ENCODE measurements at places on chromosomes 5 and 9. TPM values are rescaled to one million over a fixed set of nuclear protein-coding genes. Genes with fewer than 3 reads are reported as not detected.

- no peak overlapping the region for H3K27ac ChIP-seq
- no peaks in the 10 kb centered on the region for H3K4me1 ChIP-seq
- DNase-seq = no peak
- no peak overlapping the region for H3K4me3 ChIP-seq
Measured at GRCh38 chr9:106110483-106110882, 416.1 kb downstream of the TMEM38B start.

DNA sequence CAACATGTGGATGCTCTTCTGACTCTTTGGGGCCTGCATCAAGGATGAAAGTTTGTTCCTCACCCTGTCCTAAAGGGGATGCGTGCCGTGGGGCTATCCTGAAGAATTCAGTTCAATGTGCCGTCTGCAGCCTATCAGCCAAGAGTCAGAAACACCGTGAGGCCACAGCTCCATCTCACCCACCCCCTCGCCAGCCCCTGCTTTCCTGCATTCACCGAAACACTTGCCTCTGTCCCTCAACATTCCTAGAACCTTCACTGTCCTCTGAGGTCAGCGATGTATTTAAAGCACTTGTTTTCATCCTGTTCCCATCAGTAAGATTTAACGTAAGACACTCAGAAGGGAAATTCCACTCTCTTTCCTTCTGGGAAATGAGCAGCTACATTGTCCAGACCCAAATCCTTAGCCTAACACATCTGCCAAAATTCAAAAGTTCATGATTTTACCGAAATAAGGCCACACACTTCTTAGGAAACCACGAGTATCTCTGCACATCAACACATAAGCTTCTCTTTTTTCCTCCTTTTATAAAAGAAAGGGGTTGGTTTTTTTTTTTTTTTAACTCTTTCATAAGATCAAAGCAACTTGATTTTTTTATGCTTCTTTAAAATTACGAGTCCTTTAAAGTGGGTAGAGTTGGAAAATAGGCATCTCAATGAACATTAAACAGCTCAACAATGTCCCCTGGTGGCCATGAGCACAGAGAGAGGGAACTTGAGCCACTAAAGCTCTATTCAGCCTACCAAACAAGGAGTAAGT, 100.7 kb downstream of the SUSD1 start:
- no peaks in the 10 kb centered on the region for H3K27me3 ChIP-seq
- H3K27ac ChIP-seq = peak overlapping the region; percentile 72
- no peak overlapping the region for H3K4me3 ChIP-seq
- no peaks in the 10 kb centered on the region for H3K4me1 ChIP-seq
- no peaks in the 10 kb centered on the region for H3K36me3 ChIP-seq

DNA sequence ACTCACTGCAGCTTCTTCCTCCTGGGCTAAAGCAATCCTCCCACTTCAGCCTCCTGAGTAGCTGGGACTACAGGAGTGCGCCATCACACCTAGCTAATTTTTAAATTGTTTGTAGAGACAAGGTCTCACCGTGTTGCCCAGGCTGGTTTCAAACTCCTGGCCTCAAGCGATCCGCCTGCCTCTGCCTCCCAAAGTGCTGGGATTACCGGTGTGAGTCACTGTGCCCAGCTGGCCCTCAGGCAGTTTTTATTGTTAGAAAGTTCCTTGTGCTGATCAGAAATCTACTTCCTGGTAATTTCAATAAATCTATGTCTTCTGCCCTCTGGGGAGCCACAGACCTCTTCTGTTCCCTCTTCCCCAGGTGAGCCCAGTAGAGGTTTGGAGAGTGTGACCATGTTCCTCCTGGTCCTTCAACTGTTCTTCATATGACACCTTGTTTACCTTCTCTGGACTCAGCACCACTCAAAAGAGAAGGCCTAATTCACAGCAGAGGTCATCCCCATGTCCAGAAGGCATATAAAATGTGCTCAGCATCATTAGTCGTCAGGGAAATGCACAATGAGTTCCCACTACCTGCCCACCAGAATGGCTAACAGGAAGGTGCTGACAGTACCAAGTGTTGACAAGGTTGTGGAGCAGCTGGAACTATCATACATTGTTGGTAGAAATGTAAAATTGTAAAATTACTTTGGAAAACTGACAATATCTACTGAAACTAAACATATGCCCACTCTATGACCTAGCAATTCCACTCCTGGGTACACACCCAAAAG, 10.4 kb downstream of the TMOD1 start:
- H3K27ac ChIP-seq = no peak overlapping the region
- no peaks in the 10 kb centered on the region for H3K36me3 ChIP-seq
- no peak overlapping the region for H3K4me3 ChIP-seq
- no peak for DNase-seq
- no peaks in the 10 kb centered on the region for H3K27me3 ChIP-seq

- H3K4me1 ChIP-seq = no peaks in the 10 kb centered on the region
- H3K4me3 ChIP-seq = no peak overlapping the region
- DNase-seq = no peak
- no peak overlapping the region for H3K27ac ChIP-seq
Measured at GRCh38 chr5:39202597-39203274, 16.6 kb downstream of the FYB1 start.

GRCh38 chr5:109877670-109878045, 187.9 kb downstream of the MAN2A1 start:
- no peak overlapping the region for H3K27ac ChIP-seq
- H3K4me3 ChIP-seq = no peak overlapping the region
- no peaks in the 10 kb centered on the region for H3K36me3 ChIP-seq
- H3K27me3 ChIP-seq = no peaks in the 10 kb centered on the region
- DNase-seq = no peak
- no peaks in the 10 kb centered on the region for H3K4me1 ChIP-seq

DNA sequence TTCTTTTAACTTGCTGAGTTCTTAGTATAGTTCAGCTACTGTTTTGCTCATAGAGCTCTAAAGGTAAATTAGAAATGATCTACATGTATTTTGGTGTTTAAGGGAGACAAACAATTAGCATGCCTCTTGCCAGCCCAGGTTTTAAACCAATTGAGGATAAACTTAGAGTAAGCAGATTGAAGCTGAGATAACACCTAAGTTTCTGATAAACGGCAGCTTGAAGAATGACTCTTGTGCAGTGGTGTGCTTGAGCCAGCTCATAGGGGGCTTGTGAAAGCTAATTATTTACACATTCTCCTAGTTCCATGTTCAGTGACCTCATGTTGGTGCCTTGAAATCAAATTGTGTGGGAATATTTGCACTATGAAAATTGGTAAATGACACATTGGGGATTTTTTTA, 193.0 kb downstream of the PRR16 start:
- H3K36me3 ChIP-seq = no peaks in the 10 kb centered on the region
- no peaks in the 10 kb centered on the region for H3K27me3 ChIP-seq
- no peak overlapping the region for H3K27ac ChIP-seq

- no peak overlapping the region for H3K27ac ChIP-seq
- no peak for DNase-seq
- H3K36me3 ChIP-seq = no peaks in the 10 kb centered on the region
- no peaks in the 10 kb centered on the region for H3K27me3 ChIP-seq
- peaks cover 6% of the 10 kb centered on the region for H3K4me1 ChIP-seq
Measured at GRCh38 chr9:131727795-131728545, 11.9 kb downstream of the RAPGEF1 start.

Gene AGXT2
- not detected for total RNA-seq

Gene RASEF
- 16.8 TPM for total RNA-seq

Gene DMRT3
- not detected for total RNA-seq
